ENCODE measurements at places on chromosomes 2 and 18. TPM values are rescaled to one million over a fixed set of nuclear protein-coding genes. Genes with fewer than 3 reads are reported as not detected.

DNA sequence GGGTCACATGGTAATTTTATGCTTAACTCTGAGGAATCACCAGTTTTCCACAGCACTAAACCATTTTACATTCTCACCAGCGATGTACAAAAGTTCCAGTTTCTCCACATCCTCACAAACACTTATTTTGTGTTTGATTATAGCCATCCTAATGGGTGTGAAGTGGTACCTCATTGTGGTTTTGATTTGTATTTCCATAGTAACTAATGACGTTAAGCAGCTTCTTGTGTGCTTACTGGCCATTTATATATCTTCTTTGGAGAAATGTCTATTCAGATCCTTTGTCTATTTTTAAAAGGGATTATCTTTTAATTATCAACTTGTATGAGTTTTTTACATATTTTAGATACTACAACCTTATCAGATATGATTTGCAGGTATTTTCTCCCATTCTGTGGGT, 42.0 kb downstream of the CCDC150 start:
- no peak for DNase-seq

- DNase-seq: peak; percentile 46
These were observed 18.1 kb downstream of the PPP4R1 start for GRCh38 chr18:9596226-9596625.

- DNase-seq: no peak
These were observed 11.2 kb downstream of the GAREM2 start for GRCh38 chr2:26184121-26184520.

- no peak for DNase-seq
These were observed 423.4 kb downstream of the RND3 start for GRCh38 chr2:150063931-150064548.

GRCh38 chr2:43222475-43223309, 3.7 kb downstream of the ZFP36L2 start:
- peak; percentile 58 for DNase-seq

DNA sequence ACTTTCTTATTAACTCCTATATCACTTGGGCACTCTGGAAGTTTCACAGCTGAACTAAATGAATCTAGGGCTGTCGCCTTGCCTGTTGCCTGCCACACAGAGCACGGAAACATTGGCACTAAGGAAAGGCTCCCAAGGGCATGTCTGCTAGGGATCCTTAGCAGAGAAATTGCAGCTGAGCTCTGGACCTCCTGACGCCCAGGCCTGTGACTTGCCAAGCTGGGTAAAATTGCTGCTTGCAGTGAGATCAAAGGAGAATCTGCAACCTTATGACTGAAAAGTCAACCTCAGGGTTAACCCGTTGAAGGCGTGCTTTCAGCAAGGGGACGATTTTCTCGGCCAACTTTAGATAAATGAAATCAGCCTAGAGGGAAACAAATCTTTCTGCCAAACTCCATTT, 189.8 kb downstream of the NCK2 start:
- no peak for DNase-seq

- no peak for DNase-seq
These were observed 18.0 kb upstream of the YWHAQ start for GRCh38 chr2:9648821-9649220.

GRCh38 chr2:130372055-130372832, 16.4 kb downstream of the PTPN18 start:
- peak; percentile 86 for DNase-seq

- DNase-seq: no peak
These were observed 25.6 kb downstream of the DNPEP start for GRCh38 chr2:219362072-219362471.

DNA sequence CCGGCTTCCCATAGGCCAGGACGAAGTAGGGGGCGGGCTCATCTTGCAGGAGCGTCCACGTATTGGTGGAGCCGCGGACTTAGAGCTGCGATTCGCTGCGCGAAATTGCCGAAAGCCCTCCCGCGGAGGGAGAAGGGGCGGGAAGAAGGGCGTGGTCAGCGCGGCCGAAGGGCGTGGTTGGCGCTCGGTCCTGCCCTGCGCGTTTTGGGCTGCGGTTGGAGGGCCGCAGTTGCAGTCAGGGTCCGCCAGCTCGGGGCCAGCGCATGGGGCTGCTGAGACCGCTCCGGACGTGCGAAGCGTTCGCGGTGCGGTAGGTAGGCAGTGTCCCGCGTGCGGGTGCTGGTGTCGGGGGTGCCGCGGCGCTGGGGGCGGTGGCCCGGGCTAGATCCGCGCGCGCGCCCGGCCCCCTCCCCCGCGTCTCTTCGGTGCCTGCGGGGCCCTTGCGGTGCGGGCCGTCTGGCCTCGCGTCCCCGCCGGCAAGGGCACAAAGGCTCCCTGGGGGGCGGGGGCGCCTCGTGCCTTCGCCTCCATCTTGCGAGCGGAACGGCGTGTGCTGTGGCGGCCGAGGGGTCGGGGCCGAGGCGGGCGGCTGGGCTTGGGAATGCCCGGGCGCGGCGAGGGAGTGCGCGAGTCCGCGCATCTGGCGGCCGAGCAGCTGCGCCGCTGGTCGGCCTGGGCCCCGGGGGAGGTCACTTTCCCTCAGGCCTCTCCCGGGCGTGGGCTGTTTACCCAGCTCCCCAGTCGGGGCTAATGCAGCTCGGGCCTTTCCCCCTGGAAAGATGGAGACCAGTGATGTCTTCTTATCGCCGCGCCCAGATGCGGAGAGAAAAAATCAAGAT, at the start of gene CEP68:
CEP68 (plus strand) TSS at position 202 of the 839 bp plus-strand sequence. CDS start 13,029 bp downstream, outside the sequence.
- peak; percentile 97 for DNase-seq

GRCh38 chr2:74507926-74508520, 528 bp upstream of the PCGF1 start:
- peak; percentile 42 for DNase-seq

DNA sequence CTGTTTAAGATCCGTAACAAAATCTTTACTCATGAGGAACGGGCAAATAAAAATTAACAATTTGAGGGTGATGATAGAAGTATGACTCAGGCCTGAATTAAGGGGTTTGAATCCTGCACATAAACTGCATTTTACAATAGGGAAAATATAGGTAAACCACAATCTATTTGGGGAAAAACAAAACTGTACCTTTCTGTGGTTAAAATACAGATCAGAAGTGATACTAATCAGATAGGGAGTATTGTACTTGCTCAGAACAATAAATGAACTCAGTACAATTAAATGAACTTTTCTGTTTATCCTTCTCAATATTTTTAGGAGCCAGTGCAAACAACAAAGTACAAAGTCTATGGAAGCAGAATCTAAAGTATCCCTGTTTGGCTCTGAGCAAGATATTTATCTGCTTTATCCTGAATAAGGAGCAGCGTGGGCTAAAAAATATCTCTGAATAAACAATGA, 287.3 kb downstream of the ZNF385B start:
- DNase-seq: no peak

GRCh38 chr2:73116182-73116960, 3.6 kb upstream of the RAB11FIP5 start:
- no peak for DNase-seq

- no peak for DNase-seq
These were observed 124.0 kb downstream of the SMAD7 start for GRCh38 chr18:48826806-48827205.

DNA sequence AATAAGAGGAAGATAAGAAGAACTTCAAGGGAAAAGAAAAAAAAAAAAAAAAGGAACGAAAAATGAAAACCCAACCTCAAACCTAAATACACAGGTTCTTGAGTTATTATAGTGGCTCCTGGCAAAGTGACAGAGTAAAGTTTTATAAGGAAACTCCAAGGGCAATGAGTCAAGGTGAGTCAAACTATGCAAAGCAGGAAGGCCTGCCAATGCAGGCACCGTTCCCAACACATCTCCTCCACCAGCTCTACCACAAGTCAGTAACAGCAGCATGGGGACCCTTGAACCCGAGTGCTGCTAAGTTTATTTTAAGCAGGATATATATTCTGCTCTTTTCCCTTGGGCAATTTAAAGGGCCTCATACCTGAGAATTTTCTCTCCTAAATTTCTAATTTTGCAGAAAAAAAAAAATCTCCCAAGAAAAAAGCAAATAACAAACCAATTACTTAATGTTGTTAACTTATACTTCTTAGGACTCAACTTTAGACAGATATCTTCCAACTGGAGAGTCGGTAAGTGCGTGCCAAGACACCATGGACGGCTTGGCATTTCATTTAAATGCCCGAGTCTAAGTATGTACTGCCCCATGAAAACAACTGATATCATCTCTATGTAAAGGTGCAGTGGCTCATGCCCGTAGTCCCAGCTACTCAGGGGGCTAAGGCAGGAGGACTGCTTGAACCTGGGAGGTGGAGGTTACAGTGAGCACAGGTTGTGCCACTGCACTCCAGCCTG, 75.7 kb upstream of the TFCP2L1 start:
- DNase-seq: peak; percentile 11

DNA sequence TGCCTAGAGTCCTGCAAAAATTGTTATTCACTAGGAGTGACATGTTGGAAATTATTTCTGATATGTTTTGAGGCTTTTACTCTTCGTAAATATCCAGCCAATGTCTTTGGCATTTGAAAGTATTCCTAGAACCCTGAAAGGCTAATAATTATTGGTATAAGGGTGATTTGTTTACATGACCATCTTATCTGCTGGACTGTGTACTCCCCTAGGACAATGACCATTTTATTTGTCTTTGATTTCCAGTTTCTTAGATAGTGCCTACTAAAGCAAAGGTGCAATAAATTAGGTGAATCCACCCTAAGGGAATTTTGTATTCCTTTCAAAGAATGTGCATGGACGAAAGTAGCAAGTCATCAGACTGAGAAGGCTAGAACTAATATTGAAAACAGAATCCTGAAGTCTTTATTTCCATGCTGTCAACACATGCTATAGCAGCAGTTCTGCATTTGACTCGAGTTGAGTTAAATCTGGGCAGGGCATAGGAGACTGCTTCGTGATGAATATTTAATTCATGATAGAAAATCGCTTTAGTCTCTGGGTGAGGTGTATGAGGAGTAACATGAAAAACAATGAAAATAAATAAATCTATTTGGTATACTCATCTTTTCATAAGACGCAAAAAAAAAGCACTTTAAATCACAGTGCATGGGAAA, 235.7 kb downstream of the GPD2 start:
- DNase-seq: no peak

DNA sequence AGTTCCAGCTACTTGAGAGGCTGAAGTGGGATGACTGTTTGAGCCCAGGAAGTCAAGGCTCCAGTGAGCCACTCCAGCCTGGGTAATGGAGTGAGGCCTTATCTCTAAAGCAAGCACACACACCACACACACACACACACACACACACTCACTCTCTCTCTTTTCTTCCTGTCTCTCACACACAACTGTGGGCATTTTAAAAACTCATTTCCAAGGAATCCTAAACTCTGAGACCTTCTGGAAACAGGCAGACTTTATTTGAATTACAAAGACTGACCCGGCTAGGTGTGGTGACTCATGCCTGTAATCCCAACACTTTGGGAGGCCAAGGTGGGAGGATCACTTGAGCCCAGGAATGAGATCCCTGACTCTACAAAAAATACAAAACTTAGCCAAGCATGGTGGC, 21.3 kb downstream of the WDSUB1 start:
- peak; percentile 32 for DNase-seq

Gene LRRTM4
- not detected for total RNA-seq

Gene AQP4
- total RNA-seq: not detected

Gene IL36A
- total RNA-seq: not detected

Gene REL
- total RNA-seq: 6.4 TPM

Gene PMAIP1
- 25.4 TPM for total RNA-seq

Gene IL1RL1
- 0.32 TPM for total RNA-seq

Gene THSD7B
- total RNA-seq: 0.32 TPM

Gene SERPINB10
- total RNA-seq: not detected

Gene TEKT4
- not detected for total RNA-seq

Gene CNRIP1
- 25.1 TPM for total RNA-seq

Gene REG1B
- not detected for total RNA-seq

Gene UGT1A3
- total RNA-seq: not detected
